Stimulated activated CD4-positive, alpha-beta T cell treated with anti-CD3 and anti-CD28 coated beads, Interleukin-1b, Interleukin-23, amount 100 ng/mL, for 1 hour (primary cell): ENCODE measurements at places on chromosomes 4 and X.

- DNase-seq: no peak
Measured at GRCh38 chrX:100625985-100626491, 10.6 kb downstream of the TSPAN6 start.

GRCh38 chr4:24611575-24611974 is 27.2 kb upstream of the DHX15 start:
- no peak for DNase-seq

DNA sequence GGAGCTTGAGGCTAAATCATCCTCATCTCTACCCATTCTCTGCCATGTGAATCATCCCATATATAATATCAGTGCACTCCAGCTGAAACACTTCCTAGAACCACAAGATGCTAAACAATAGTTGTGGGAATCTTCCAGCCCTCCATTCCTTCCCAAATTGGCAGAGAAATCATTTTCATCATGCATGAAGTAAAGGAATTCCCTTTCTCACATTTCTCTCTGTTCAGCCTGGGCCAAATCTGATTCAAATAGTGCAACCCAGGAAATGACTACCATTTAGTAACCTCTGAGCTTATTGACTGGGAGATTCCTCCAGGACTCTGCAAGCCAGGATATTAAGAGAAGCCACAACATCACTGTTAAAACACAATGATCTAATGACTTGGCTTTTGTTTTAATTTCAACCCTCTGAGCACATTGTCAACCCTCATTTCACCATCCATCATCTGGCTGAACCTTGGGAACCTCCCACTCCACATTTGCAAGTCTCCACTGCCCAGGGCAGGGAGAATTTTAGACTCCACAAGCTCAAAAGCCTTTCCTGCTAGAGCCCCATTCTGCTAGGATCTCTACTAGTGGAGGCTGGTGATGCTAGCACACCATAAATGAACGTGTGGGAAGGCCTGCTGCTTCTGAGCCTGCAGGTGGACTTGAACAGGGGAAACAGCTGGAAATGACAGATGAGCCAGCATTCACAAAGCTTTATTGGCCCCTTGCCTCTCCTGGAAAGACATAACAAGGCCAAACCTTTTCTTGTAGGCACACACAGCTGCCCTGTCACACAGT is 133.9 kb downstream of the TET2 start:
- DNase-seq: no peak

DNA sequence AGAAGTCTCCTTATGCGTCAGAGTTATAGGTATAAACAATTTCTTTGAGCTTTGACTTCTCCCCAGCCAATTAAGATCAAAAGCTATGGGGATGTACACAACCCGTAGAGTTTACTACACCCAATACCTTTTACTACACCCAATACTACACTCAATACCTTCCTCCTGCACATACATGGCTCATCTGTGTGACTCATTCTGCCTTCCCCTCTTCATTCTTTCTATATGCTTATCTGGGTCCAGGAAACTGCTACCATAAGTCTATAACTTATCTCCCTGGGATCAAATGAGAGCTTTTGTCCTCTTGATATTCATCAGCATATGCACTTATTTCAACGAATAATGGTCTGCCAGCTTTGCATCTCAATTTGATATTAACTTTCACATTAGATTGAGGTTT is 28.2 kb downstream of the ANKRD50 start:
- no peak for DNase-seq

DNA sequence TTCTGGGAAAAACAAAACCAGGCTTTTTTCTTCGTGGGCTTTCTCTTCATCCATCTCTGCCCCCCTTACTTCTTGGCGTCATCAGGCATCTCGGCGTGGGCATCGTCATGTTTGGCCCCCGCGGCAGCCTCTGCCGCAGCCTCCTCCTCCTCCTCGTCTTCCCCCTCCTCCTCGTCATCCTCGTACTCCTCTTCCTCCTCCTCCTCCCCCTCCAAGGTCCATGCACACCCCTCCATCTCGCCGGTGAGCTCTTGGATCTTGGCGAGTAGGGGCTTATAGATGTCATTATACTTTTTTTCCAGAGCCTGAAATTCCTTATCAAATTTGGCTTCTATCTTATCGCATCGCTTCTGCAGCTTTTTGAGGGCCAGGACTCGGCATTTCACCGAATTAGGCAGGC is 488 bp downstream of the NAP1L5 start:
- DNase-seq: no peak

DNA sequence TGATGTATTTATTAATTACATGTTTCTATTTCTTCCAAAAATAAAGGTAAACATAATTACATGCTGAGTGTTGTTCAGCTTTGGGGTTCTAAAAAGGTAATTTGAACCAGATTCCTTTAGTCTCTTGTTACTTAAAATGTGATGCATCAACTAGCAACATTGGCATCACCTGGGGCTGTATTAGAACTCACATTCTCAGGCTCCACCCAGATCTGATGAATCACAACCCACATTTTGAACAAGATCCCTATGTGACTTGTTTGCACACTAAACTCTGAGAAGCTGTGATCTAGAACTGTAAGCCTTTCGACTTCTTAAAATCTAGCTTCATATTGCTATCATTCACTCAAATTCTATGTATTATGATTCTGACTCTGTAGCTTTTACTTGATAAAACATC is 23.0 kb upstream of the HS3ST1 start:
- no peak for DNase-seq

- no peak for DNase-seq
Measured at GRCh38 chrX:154441564-154441963, 2.4 kb upstream of the FAM50A start.

DNA sequence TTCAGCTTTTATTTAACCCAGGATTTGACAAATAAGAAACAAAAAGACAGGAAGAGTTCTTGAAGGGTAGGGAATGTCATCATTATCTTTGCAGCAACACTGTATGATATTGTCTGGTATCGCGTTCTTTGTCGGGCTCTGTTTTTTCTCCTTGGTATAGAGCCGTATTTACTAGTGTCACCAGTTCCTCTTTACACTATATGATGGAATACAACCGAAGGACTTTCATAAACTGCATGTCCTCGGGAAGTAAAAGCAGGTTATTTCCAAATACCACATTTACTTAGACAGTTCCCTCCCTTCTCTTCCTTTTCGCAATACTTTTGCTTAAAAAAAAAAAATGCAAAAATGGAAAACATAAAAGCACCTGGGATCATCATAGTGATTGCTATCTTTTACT is 96.6 kb upstream of the IL13RA1 start:
- DNase-seq: no peak

DNA sequence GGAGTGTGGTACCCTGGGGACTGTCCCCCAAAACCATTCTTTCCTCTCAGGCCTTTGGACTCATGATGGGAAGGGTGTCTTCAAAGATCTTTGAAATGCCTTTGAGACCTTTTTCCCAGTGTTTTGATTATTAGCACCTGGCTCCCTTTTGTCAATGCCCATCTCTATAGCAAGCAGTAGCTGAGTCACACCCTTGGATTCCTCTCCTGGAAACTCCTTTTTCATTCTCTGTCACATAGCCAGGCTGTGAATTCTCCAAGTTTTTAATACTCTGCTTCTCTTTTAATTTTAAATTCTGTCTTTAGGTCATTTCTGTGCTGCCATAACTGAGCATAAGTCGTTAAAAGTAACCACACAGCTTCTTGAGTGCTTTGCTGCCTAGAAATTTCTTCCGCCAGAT is 29.7 kb downstream of the IL21 start:
- DNase-seq: no peak

DNA sequence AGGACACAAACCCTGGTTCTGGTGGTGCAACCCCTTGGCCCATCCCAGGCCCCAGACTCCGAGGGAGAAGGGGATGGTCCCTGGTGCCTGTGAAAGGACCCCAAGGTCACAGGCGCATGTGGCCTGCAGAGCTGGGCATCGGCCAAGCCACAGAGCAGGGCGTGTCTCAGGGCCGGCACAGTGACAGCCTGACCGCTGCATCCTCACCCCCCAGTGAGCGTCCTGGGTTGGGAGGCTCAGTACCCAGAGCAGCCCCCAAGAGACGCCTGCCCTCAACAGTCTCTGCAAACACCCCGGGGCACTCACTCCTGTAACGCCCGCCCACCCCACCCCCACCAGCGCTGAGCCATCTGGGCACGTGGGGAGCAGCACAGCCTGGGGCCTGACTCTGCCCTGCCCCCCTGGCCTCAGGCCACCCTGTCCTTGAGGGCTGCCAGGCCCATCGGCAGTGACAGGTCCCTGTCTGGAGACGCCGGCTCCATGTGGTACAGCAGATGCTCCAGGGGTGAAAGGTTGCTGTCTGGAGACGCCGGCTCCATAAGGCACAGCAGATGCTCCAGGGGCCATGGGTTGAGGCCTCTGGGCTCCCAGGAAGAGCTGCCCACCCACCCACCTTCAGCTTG is 24.5 kb upstream of the CPLX1 start:
- no peak for DNase-seq

- no peak for DNase-seq
Measured at GRCh38 chr4:163672751-163673150, 178.3 kb downstream of the TMA16 start.

DNA sequence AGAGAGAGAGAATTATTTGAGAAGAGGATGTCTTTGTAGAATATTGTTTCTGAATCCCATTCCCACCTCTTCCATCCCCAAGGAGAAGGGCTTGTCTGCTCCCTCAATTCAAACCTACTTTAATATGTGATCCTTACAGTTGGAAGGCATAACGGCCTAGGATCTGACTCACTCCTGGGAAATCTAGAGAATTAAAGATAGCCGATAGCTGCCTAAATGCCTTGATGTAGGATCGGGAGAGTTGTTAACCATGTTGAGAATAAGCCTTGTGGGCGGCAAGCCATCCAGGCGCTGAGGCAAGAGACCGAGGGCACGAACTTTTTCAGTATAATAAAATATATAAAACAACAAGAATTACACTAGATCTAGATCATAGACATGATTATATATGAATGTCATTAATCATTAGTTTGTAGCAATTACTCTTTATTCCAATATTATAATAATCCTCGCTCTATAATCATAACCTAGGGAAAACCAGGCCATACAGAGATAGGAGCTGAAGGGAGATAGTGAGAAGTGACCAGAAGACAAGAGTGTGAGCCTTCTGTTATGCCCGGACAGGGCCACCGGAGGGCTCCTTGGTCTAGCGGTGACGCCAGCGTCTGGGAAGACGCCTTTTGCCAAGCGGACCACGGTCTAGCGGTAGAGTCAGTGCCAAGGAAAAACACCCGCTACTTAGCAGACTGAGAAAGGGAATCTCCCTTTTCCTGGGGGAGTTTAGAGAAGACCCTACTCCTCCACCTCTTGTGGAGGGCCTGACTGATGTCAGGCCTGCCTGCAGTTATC is 13.5 kb downstream of the EMCN start:
- DNase-seq: no peak

DNA sequence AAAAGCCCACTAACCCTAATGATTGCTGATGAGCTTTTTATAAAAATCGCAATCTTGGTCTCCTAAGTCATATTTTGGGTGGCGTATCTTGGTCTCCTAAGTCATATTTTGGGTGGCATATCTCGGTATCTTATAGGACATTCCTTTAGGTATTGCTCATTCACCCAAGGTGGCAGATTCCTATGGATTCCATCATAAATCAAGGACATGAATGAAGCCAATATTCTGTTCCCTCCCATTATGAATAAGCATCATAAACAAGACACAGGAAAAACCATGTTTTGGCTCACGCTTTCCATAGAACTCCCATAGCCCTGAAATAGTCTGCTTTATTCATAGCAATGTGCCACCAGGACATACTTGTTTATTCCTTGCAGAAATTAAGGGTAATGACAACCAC is 95.0 kb upstream of the CD99 start:
- DNase-seq: no peak

- no peak for DNase-seq
Measured at GRCh38 chr4:22668301-22668700, 24.4 kb upstream of the GBA3 start.

DNA sequence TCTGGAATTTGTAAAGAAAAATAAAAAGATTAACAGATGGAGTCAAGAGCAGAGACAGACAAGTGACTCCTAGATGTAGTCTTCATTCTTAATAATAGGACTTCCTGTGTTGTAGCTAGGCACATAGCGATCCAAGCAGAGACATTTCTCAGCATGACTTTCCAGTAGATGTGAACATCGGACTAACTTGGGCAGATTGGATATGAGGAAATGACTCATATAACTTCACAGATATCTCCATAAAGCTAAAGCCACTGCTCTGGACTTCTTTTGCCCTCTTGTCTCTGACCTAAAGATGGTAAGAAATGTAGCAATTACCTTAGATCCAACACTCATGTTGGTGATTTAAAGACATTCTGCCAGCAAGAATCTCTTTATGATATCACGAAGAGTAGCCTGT is 131.7 kb downstream of the EPHA5 start:
- DNase-seq: no peak

DNA sequence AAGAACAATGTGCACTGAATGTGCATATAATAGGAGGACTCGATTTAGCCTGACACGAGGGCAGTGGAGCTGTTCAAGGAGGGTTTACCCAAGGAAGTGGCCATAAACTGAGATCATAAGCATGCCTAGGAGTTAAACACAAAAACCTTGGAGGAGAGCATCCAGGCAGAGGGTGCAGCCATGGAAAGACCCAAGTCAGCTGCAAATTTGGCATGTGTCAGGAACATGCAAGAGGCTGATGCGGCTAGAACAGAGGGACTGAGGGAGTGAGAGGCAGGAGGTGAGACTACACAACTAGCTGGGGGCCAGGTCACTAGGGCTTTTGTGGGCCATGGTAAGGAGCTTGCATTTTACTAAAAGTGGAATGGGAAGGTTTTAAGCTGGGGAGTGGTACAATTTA is 55.6 kb downstream of the PRPS1 start:
- no peak for DNase-seq
